ENCODE measurements at places on chromosomes 2 and 18.

GRCh38 chr2:197858607-197859140 lies 54.3 kb downstream of the PLCL1 start:
- DNase-seq = no peak

GRCh38 chr2:191675807-191676721 lies 1.9 kb upstream of the NABP1 start:
- no peak for DNase-seq

DNA sequence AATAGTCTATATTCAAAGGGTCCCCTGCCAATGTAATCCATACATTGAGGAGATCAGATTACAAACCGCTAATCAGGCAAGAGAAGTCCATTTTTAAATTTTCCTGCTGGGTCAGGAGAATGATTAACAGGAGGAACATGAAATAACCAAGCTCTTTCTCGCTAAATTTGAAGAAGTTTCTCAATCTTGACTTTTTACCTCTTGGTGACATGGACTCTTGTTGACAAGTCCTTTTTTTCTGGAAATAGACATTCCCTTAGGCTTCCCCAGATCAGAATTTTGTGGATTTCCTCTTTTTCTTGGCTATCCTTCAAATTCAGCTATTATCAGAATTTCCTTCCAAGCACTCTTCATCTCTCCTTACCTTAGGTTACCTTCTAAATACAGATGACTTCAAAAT lies 153.0 kb upstream of the LRATD1 start:
- no peak for DNase-seq

GRCh38 chr18:3358310-3358709 lies 91.7 kb upstream of the TGIF1 start:
- DNase-seq = no peak

GRCh38 chr2:8803658-8804379 lies 33.6 kb downstream of the KIDINS220 start:
- DNase-seq = peak; percentile 70

DNA sequence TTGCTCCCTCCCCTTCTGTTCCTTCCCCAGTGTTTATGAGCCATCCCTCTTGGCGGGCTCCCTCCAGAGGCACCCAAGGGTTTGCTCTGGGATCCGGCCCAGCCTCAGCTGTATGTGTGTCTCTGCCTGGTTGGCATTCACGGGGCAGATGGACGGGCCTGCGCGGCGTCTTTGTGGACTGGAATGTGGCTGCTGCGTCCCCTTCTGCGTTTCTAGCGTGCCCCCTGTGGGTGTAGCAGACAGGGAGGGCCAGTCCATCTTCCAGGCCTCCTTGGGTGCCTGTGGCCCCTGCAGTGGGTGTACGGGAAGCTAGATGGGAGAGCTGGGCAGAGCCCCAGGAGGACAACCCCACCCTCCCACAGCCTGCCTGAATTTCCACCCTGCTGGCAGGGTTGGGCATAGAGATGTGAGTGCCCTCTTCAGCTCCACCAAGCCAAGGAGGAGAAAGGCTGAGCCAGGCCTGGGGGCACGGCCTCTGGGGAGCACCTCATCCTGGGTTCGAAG lies 15.7 kb downstream of the GPC1 start:
- no peak for DNase-seq

DNA sequence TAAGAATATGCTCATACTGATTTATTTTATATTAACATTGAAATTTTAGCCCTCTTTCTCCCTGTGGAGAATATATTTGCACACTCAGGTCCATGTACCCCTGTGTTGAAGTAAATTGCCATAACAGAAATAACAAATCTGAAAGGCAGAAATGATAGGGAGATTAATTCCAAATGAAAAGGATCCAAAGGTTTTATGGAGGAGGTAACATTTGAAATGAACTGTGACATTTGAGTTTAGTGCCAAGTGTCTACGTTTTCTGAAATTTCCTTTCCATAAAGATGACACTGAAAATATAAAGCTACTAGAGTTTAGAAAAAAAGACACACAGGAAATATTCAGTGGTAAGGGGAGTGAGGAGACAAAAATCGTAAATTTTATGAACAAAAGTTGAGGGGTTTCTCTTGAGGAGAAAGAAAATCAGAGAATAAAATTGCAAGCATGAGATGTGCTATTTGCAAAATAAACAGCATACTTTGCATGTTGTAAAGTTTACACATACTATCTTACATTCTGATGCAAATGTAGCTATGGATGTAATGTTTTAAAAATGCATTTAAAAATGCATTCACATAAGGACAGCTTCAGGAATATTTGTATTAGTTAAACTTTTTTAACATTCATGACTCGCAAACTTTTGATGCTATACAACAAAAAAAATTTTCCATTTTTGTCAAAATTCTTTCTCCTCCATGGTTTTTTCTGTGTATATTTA lies 69.5 kb downstream of the BAZ2B start:
- DNase-seq = no peak

GRCh38 chr2:33135645-33136044 lies 188.9 kb downstream of the LTBP1 start:
- DNase-seq = no peak

GRCh38 chr2:53021292-53021691 lies 746.3 kb upstream of the CHAC2 start:
- DNase-seq = peak; percentile 18

- peak; percentile 21 for DNase-seq
These were observed 422.1 kb upstream of the DSEL start for GRCh38 chr18:67938660-67939059.

- no peak for DNase-seq
These were observed 119.2 kb downstream of the KCNF1 start for GRCh38 chr2:11030909-11031308.

GRCh38 chr2:120224256-120224655 lies 1.1 kb upstream of the TMEM185B start:
- no peak for DNase-seq

GRCh38 chr2:84894758-84895520 lies 10.5 kb upstream of the TMSB10 start:
- no peak for DNase-seq

DNA sequence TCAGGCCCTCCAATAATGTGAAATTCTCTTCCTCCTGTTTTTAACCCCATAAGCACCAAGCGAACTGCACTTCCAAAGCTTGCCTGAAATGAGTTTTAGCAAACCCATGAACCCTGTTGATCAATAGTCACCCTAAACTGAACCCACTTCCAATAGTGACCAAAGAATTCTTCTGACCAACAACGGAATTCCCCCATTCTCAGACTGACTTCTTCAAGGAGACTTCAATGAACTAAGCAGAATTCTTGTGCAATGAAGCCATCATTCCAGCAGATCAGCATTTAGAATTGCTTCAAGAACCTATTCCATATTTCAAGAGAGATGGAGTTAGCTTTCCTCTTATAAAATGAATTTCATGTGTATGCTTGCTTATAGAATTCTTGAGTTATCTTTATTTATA lies 176.9 kb upstream of the FN1 start:
- peak; percentile 34 for DNase-seq

- DNase-seq = no peak
These were observed 124.3 kb upstream of the SLC39A10 start for GRCh38 chr2:195532628-195533271.

- no peak for DNase-seq
These were observed 51.4 kb upstream of the SCN1A start for GRCh38 chr2:166179201-166179600.

DNA sequence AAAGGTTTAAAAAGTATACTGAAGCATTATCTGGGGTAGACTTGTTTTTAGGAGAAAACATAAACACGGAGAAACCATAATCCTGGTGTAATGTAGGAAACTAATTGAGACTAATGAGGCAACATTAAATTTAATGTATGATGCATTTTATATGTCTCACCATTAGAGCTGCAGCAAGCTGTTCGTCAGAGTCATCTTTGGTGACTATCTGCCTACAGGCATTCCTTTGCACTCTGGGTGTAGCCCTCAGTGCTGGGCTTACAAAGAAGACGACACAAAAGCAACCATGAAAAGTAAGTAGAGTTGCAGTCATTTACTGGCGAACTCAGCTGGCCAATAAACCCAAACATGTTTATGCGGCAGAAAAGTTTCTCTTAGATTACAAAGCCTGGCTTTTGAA lies 415.3 kb upstream of the ZEB2 start:
- no peak for DNase-seq

DNA sequence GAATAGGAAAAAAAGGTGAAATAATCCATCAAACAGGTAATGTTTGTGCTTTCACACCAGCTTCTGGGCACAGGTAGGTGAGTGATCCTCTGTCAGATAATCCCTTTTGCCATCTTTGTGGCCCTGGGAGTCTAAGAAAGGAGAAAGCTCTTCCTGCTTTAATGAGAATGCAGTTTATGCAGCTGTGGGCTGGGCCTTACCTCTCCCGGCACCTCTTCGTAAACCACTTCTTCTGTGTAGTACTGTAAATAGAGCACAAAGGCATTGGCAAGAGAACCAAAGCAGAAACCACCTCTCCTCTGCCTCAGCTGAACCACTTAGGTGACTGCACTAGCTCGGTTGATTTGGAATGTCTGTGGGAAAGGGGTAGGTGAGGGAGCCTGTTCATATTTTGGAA lies 4.9 kb downstream of the NEB start:
- no peak for DNase-seq

- DNase-seq = no peak
These were observed 237.9 kb downstream of the HAUS1 start for GRCh38 chr18:46341986-46342525.

DNA sequence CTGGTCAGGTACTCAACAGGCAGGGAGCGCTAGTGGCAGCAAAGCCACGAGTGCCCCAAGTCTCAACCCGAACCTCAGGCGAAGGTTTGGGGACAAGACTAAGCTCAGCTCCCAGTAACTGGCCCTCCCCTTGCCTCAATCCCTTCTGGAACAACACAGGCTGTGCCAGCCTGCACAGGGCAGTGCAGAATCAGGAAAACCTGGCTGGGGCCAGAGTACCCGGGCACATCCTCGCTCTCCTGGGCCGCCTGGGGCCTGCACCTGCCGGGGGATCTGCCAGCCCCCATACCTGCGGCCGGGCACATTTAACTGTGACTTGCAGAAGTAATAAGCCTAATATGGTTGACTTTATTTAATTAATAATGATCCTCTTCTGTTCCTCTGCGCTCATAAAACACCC lies 60.6 kb downstream of the GBX2 start:
- no peak for DNase-seq

DNA sequence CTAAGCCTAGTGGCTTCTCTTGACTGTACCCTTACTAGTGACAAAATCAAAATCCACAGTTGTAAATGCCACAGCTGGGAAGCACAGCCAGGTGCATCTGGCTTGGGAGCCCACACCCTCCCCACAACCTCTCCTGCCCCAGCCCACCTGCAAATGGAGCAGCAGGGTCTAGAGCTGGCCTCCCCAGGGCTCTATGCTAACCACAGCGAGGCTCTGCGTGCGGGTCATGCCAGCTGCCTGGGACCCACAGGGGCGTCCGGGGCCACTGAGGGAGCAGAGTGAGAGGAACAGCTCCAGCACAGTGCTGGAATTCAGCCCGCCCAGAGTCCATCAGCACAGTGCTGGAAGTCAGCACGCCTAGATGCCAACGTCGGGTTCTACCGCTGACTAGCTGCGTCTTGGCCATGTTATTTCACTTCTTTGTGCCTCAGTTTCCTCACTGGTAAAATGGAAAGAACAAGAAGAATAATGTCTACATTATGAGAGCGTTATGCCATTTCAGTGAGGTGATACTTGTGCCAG lies 109.1 kb upstream of the ID2 start:
- DNase-seq = no peak

Measured in AG08396 (cell line).